ENCODE measurements at places on chromosomes 7 and 10.
A peak's percentile ranks its signal among the peaks of the same experiment; 100 is the strongest.

- peak; percentile 90 for DNase-seq
These were observed at the start of gene CAPZA2 for GRCh38 chr7:116862234-116862950. Gene CAPZA2 (plus strand): TSS chr7:116862587. CDS start chr7:116862612, 25 bp downstream.

- no peak for DNase-seq
These were observed 25.7 kb downstream of the SUV39H2 start for GRCh38 chr10:14904316-14904732.

DNA sequence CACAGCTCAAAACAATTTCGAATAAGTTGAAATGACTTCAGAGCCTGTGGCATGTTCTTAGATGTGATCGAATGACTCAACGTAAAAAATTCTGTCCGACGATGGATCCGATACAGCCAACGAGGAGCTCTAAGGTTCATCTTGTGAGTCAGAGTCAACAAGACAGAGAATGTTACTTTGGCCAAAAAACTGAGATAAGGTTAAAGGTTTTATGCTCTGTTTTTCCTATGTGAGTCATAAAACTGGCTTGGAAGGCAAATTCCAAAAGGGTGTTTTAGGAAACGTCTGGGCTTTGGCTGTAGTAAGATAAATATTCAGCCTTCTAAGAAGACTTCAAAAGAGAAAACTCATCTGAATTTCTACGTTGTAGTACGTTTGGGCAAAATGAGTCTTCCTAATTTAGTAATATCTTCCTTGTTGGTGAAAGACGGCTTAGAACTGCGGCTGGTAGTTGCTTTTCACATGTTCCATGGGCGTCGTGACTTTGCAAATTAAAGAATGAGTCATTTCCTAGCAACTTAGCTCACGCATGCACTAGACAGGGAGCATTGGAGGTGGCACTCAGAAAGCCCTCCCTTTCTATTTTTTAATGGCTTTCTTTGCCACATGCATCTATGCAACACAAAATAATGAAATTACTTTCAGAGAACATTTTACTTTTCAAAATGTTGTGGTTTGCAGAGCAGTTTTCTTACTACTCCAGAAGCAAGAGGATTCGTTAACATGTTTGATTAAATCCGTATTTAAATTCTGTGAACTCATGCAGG, 28.2 kb downstream of the PFKP start:
- peak; percentile 4 for DNase-seq

DNA sequence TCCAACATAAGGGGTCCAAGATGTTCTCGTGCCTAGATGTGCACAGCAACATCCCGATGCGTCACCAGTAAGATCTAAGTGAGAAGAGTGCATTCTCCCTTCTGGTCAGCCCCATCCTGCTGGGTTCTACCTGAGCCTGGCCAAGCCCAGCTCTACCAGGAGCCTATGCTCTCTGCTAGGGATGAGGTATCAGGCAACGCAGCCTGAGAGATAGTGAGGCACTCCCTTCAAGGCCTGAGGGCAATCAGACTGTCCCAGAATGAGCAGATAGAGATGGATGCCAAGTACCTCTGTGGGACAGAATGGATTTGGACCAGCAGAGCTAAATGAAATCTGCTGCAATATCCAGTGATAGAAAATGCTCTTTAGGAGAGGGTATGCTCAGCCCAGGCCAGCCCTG, 26.7 kb downstream of the DDC start:
- no peak for DNase-seq

DNA sequence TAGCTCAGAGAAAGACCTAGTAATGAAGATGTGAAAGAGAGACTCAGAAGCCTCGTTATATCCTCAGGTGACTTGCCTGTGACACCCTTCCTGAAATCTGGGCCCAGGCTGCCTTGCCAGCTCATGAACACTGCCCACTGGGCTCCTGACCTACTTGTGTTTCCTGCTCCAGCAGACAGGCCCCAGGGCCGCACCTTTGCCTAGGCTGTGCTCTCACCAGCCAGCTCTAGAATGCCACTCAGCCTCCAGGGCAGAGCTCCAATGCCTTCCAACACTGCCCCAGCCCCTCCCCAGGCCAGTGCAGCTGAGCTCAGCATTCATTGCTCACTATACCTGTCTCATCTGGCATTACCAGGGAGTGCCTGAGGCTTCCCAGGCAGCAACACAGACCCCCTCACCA, 94.3 kb downstream of the DLG5 start:
- DNase-seq: no peak

DNA sequence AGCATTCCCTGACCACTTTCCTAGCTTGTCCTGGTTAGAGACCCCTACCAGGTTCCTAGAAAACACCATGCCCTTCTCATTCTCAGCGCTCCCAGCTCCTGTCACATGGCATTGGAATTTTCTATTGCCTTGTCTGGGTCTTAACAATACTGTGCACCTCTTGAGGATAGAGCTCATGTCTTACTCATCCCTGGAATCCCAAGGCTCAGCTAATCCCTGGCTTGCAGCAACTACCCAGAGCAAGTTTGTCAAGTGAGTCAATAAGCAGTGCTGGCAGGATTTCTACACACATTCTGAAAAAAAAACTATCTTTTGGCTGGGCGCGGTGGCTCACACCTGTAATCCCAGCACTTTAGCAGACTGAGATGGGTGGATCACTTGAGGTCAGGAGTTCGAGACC, 11.7 kb upstream of the PRDX3 start:
- no peak for DNase-seq

GRCh38 chr7:130872341-130872740, 138.3 kb upstream of the KLF14 start:
- DNase-seq: no peak

- DNase-seq: no peak
These were observed 40.4 kb downstream of the TMEM168 start for GRCh38 chr7:112749775-112750174.

DNA sequence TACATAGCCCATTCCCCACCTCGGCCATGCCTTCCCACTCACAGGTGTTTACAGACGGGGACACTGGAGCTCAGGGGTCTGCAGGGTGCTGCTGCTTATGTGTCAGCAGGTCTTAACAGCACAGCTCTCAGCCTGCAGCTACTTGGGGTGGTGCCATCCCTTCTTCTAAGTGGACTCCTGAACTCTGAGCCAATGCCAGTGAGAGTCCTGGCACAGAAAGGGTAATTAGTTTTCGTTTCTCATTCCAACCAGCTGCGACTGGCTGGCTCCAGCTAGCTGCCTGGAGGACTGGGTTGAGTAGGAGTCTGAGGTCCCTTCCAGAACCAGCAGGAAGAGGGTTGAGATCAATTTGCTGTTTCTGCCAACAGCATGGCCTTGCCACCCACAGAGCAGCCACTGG, 88.3 kb upstream of the AGK start:
- DNase-seq: no peak

DNA sequence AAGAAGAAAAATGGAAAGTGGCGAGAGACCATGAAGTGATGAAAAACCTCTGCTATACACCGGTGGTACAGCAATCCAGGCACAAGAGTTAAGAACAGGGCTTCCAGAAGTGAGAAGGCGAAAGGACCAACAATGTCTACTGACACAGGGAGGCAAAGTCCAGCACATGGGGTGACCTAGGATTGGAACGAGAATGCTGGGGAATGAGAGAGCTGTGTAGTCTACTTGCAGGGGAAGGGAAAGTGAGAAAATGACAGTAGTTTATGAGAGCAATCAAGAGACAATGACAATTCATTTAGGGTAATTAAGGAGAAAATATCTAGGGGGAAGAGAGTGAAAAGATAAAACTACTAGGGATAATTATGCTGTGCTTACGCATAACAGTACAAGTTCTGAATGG, 169.2 kb downstream of the SLC25A13 start:
- no peak for DNase-seq

GRCh38 chr10:28664369-28664740, 13.0 kb upstream of the BAMBI start:
- DNase-seq: no peak

GRCh38 chr7:143382791-143383641, 1.9 kb downstream of the ZYX start:
- DNase-seq: no peak

DNA sequence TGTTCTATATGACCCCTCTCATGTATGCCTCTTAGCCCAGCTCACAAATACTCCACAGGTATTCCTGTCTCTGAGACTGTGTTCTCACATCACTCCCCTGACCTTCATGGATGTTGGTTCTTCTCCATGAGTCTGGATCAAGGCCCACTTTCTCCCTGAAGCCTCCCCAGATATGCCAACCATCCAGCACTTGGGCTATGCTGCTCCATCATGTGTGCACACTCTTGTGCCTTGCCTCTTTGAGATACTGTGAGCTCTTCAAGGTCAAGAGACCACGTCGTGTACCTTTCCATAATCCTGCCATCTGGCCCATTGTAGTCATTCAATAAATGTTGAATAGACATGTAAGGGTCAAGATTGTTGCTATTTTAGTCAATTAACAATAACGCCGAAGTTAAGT, 30.1 kb upstream of the TM9SF3 start:
- DNase-seq: no peak

DNA sequence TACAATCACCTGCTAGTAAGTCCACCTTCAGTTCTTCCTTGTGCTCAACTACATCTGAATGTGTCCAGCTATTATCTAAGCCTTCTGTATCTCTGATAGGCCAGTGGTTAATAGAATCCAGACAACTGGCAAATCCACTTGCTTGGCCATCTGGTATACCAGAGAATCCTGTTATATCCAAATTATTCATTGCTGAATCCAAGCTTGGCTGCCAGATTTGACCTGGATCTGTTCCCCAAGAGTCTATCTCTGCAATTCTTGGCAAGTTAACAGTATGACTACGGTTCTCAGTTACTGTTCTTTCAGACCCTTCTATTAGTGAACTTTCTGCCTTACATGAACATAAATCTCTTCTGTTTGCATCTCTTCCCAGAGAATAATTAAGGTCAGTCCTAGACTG, 154.6 kb upstream of the TARP start:
- DNase-seq: no peak

DNA sequence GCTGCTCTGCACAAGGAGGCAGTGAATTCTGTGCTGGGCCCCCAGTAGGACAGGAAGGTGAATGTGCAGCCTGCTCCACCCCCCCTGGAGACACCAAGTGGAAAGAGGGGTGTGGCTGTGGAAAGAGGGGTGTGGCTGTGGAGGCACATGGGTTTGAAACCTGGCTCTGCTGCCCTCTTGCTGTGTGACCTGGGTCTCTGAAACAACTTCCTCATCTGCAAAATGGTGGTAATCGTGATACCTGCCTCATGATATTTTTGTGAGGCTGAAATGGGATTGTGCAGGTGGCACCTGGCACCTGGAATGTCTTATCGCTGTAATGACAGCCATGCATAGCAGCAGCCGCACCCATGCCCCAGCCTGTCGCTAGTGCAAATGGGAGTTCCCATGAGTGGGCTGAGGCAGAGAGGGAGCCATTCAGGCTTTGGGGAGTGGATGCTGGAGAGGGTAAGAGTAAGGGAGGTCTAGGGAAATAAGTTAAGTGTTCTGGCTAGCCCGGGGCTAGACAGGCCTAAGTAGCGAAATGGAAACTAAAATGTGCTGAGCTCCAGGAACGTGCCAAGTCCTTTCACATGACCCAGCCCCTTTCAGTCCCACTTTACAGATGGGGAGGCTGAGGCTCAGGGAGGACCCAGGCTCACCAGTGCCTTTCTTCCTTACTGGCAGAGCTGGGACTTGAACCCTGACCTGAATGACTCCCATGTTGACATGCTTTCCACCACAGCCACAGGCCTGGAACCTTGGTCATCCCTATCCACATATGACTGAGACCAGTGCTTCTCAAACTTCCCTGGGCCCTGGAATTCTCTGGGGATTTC, 35.0 kb downstream of the C10orf105 start:
- DNase-seq: no peak

Data from stimulated activated CD8-positive, alpha-beta memory T cell treated with anti-CD3 and anti-CD28 coated beads, Interleukin-7, amount 100 ng/mL, for 1 hour (primary cell).